NCI-H1048 (cell line): ENCODE measurements at places on chromosomes 1 and 21.
A peak's percentile ranks its signal among the peaks of the same experiment; 100 is the strongest.

GRCh38 chr21:41112740-41113692 is 54.9 kb upstream of the BACE2 start:
- DNase-seq: no peak

GRCh38 chr1:160981584-160982411 is 27.2 kb upstream of the ITLN2 start:
- DNase-seq: no peak

GRCh38 chr1:206587904-206588303 is 24.4 kb downstream of the EIF2D start:
- no peak for DNase-seq

DNA sequence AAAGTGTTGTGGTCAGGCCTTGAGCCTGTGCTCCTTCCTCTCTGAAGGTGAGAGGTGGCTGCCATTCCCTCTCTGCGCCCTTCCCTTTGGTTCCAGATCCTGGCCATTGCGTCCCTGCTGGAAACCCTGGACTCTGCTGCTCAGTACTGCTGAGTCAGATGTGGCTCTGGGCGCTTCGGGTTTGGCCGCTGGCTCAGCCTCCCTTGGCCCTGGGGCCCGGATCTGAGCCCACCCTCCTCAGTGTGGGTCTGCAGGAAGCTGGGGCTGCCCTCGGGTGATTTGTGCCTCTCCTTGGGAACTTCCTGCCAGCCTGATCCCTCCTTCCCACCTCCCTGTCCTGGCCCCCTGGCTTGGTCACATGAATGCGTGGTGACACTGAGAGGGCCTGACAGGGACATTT is 32.2 kb downstream of the QSOX1 start:
- DNase-seq: no peak

DNA sequence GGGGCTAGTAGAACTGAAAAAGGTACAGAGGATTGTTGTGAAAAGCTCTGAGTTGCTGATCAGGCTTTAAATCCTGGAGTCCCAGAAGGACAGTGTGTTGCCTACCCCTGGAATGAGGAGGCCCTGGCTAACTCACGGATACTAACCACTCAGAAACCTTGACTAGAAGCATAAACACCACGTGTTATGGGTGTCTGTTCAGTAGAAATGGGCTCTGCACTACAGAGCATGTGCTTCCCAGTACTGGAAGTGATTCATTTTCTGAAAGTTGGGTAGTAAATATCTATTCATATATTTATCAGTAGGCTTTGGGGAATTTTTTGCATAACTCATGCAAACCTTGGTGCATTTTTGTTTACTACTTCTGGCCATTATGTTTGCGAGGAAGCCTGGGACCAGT is 15.1 kb upstream of the CLCA1 start:
- DNase-seq: no peak

GRCh38 chr1:229186373-229187056 is 84.4 kb upstream of the RAB4A start:
- no peak for DNase-seq

GRCh38 chr21:41926117-41926806 is 27.6 kb downstream of the C2CD2 start:
- no peak for DNase-seq

- peak; percentile 43 for DNase-seq
These were observed 9.3 kb downstream of the ARL8A start for GRCh38 chr1:202135221-202135721.

- DNase-seq: no peak
These were observed 32.5 kb upstream of the SSX2IP start for GRCh38 chr1:84722794-84723193.

DNA sequence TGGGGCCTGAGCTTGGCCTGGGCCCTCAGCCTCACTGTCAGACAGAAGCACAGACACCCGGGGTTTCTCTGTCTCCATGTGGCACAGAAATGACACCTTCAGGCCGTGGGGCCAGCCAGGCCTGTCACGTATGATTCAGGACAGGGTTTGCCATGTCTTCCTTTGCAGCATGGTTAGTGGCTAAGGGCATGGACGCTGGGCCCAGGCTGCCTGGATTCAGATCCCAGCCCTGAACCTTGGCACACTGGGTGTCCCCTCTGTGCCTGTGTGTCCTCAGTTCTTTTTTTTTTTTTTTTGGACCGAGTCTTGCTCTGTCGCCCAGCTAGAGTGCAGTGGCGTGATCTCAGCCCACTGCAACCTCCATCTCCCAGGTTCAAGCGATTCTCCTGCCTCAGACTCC is 73.6 kb downstream of the SPSB1 start:
- no peak for DNase-seq

GRCh38 chr1:12387641-12388040 is 157.8 kb downstream of the VPS13D start:
- DNase-seq: no peak

GRCh38 chr1:9004700-9005394 is 21.4 kb downstream of the SLC2A7 start:
- no peak for DNase-seq

DNA sequence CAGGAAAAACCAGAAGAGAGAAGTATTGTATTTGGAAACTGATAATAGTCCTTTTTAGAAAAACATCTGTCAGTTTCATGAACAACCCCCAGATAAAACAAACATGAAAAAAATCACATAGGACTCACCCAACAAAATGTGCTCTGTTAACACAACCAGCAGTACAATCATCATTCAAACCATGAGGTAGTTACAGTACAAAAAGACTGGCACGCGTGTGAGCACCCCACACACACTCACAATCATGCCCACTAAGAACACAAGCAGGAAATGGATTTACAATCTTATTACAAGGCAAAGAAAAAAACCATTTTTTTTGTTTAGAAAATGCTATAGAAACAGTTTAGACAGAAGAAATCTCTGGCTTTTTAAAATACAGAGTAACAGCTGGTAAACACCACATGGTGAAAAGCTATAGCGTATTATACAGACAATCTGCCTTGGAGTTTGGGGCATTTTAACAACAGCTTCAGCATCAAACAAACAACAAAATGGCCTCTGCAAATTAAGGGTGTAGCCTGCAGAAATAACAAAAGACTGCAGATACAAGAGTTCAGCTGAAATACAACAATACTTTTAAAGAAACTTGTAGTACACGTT is 180.0 kb downstream of the CDC7 start:
- DNase-seq: no peak

DNA sequence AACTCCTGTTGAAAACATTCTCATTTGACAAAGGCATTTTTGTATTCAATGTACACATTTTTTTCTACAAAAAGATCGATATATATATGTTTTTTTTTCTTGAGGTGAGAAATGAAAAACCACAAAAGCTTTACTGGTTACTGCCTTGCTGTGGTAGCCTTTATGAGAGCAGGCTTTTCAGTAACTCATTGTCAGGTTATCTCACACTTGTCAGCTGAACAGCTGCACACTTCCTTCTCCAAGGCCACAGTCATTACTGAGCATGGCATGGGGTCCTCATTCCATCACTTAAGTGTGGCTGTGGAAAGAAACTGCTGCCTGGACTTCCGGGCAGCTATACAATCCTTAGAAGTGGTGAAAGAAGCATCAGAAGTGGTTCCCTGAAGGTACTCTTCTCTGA is 169.3 kb upstream of the ZP4 start:
- no peak for DNase-seq

- no peak for DNase-seq
These were observed 1.4 kb upstream of the RHBG start for GRCh38 chr1:156367383-156368156.

GRCh38 chr1:6666696-6667095 is 34.9 kb downstream of the DNAJC11 start:
- DNase-seq: no peak

GRCh38 chr1:43354936-43355335 is 3.8 kb upstream of the CDC20 start:
- no peak for DNase-seq

GRCh38 chr21:36735724-36736320 is 36.9 kb downstream of the SIM2 start:
- no peak for DNase-seq

DNA sequence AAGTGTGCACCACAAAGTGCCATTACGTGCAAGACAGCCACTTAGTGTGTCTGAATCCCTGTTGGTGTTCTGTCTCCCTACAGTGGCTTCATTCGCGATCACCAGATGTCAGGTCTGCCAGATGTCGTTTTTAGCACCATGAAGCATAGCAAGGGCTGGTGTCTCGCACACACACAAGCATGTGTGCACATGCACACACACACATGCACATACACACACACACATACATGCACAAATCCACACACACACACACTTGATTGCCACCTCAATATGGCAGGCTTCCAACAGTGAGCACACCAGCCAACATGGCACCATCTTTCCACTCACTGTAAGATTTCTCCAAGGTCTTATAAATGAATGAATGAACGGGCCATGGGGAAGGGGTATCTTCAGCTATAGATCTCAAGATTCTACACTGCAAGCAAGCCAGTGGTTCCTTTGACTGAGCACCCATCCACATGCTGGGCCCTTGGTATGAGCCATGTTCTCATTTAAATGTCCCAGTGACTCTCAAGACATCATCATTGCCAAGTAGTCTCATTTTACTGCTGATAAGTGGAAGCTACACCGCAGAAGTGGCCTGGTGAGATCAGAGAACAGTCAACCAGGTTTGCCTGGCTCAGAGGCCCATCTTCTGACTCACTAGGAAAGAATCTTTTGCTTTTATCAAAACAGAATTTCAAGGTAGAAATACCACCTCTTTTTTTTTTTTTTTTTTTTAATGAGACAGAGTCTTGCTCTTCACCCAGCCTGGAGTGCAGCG is 84.9 kb downstream of the SIM2 start:
- DNase-seq: no peak

DNA sequence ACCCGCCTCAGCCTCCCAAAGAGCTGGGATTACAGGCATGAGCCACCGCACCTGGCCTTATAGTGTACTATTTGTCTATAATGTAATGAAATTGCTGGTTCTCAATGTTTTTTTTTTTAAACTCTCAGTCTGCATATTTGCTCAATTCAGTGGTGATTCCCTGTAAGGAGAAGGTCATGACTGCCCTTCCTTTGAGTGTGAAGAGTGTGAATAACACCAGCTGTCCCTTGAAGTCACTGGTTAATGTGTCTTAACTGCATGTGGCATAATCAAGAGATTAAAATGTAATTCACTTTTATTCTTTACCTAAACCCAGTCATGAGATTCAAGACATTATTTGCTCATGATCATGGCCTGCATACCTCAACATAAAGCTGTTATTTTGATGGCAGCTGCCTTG is 30.5 kb downstream of the MTF2 start:
- DNase-seq: no peak

GRCh38 chr1:95509989-95510388 is 276.0 kb downstream of the RWDD3 start:
- no peak for DNase-seq

DNA sequence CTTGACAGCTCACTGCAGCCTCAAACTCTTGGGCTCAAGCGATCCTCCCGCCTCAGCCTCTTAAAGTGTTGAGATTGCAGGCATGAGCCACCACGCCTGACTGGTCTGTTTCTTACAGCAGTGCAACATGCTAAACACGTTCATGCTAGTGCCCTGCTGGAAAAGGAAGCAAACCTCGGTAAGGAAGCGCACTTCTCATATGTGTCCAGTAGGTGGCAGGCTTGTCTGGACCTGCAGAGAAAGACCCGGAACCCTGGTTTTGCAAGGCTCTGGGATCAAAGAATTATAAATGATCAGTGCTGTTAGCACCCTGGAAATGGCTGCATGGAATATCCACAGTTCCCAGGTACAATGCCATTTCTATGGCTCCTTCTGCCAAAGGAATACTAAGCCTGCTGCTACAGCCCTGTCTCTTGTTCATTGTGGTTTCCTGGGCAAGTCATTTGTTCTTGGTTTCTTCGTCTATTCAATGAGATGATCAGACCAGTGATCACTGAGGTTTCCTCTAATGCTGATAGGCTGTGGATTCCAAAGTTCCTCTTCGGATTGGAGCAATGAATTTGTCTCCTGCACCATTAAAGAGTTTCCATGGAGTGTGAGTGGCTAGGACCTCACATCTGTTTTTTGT is 15.9 kb downstream of the RNU5D-1 start:
- peak; percentile 7 for DNase-seq

- DNase-seq: no peak
These were observed 136.3 kb upstream of the SLC44A3 start for GRCh38 chr1:94683886-94684285.

DNA sequence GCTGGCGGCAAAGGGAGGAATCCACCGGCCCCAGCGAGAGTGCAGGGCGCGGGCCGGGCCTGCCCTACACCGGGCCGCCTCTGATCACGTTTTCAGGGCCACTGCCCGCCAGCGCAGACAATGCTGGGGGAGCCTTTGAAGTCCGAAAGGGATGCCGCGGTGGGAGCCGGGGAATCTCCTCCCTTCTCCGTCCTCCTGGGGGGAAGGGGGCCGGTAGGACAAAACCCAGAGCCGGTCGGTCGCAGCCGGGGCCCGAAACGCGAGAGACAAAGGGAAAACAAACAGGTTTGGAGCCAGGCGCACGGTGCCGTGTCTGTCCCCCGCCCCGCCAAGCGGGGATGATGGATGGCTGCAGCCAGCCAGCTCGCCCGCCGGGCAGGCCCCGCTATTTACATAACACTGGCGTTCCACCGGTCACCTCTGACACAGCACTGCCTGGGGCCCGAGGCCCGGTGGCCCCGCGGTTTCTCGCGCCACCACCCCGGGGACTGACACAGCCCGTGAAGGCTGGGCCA is 92.0 kb downstream of the CASZ1 start:
- no peak for DNase-seq

- peak; percentile 44 for DNase-seq
These were observed 376.9 kb downstream of the HHIPL2 start for GRCh38 chr1:222171005-222171404.

DNA sequence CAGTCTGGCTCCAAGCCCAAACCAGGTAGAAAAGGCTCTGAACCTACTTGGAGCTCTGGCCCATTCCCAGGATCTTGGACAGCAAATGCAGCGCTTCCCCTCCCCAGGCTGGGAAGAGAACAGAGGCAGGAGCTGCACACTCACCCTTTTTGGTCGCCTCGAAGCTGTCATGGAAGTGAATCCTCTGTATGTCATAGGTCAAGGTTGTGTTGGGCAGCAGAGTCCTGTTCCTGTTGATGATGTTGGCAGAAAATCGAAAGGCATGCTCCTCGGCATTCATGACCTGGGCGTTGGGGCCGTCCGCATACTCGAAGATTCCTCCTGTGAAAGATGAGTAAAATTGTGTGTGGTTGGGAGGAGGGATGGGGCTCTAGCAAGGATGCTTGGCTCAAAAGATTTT is 143.5 kb downstream of the GRIK3 start:
- DNase-seq: no peak

DNA sequence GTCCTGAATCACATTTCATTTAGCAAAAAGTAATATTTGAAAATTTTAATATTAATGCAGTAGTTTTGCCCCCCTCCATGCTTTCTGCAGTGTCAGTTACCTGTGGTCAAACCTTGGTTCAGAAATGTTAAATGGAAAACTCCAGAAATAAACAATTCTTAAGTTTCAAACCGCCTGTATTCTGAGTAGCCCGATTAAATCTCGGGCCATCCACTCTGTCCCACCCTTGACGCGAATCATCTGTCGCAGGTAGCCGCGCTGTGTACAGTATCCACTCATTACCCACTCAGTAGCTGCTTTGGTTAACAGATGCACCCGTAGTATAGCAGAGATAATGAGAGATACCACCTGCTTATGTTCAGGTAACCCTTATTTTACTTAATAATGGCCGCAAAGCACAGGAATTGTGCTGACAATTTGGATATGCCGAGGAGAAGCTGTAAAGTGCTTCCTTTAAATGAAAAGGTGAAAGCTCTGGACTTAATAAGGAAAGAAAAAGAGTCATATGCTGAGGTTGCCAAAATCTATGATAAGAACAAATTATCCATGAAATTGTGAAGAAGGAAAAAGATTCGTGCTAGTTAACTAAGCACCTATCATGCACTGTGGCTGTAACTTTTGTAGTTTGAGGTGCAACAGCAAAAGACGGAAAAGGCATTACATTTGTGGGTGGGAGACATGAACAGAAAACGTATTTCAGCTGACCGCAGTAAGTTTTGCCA is 889 bp upstream of the SCYL3 start:
- no peak for DNase-seq

GRCh38 chr1:240312872-240313271 is 221.2 kb downstream of the FMN2 start:
- no peak for DNase-seq
